ENCODE measurements at places on chromosomes 1 and 21.
A peak's percentile ranks its signal among the peaks of the same experiment; 100 is the strongest.

GRCh38 chr21:38337793-38338192 is 81.0 kb downstream of the KCNJ15 start:
- DNase-seq: no peak

DNA sequence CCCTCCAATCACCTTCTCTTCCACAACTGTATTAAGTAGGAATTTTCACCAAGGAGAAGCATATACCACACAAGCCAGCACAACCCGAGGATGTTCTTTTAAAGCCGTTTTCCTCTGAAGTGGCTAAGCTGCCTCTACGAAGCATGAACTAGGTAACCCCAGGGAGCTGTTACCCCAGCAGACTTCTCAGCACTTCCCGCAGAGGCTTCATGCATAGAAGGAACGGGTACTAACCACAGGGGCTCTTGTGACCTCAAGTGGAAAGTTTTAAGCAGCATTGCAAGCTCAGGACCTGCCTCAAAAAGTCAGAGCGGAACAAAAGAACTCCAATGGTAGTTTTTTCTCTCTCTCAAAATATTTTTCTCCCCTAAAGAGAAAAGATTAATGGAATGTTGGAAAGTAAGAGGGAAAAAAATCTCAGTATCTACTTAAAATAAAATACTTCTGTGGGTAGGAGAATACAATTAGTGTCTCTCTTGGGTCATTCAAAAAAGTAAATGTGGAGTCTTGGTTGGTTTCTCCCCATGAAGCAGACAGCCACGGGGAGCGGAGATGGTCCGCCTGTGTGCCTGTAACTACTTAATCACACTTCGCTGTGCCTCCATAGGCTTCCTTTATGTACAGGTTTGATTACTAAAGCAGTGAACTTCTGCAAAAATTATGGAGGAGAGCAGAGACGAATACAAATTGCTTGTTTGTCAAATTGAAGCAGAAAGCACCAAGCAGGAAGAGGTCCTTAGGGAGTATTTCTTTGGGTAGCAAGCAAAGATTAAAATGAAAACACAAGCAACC is 40.9 kb downstream of the STX6 start:
- DNase-seq: peak; percentile 54

DNA sequence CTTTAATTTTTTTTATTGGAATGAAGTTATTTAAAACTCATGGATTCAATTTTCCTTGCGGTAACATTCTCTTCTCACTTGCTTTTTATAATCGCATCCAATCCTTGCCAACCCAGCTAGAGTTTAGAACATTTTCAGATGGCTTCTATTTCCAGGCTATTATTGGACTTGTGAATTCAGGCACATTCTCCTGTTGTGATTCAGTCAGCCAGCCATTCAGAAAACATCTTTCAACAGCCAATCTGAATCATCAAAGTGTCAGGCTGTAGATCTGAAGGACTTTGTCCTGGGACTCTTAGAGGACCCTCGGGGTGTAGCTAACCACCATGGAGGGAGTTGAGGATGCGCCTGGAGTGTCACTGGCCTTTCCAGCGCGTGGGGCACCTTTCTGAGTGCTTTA is 92.4 kb downstream of the PRDM2 start:
- DNase-seq: no peak

DNA sequence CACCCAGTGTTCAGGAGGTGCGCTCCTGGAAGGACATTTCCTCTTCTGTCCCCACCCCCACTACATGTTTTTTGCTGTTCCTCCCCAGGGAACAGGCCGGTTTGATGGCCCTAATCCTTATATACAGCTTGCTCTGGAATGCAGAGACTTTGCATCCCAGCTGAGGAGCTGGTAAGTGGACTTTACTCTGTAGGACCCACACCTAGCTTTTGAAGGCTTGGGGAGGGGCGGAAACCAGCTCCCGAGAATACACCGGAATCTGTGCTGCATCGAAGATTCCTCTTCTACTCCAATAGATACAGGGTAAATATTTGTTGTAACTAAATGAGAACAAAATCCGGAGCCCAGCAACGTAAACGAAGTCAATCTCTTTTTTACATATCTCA is 1.2 kb upstream of the CGN start:
- DNase-seq: no peak

- no peak for DNase-seq
Measured at GRCh38 chr21:45982092-45982757, 655 bp downstream of the COL6A1 start.

DNA sequence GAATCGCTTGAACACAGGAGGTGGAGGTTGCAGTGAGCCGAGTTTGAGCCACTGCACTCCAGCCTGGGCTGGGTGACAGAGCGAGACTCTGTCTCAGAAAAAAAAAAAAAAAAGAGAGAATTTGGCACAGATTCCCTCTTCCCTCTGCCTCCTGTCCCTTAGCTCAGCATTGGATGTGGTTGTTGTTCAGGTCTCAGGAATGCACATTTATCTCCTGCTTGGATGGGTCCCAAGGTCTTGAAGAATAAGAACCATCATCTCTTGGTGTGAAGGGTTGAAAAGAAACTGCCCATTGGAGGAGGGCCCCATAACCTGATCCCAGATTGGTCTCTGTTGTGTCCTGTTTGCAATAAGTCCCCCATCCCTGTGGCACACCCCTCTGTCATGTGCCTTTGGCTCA is 34.9 kb downstream of the UBIAD1 start:
- no peak for DNase-seq

GRCh38 chr1:24363994-24364393 is 44.8 kb downstream of the GRHL3 start:
- DNase-seq: no peak

DNA sequence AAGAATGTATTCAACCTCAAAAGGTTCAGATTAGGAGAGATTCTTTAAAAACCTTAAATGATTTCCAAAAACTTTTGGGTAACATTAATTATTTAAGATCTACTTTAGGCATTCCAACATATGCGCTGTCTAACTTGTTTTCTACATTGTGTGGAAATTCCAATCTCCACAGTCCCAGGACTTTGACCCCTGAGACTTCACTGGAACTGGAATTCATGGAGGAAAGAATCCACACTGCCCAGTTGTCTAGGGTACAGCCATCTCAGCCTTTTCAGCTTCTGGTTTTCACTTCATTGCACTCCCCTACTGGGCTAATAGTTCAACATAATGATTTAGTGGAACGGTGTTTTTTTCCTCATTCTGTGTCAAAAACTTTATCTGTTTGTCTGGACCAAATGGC is 161.5 kb downstream of the IER5 start:
- no peak for DNase-seq

- no peak for DNase-seq
Measured at GRCh38 chr1:3850857-3851256, 6.2 kb downstream of the CEP104 start.

GRCh38 chr1:1283821-1284220 is 3.6 kb downstream of the SCNN1D start:
- no peak for DNase-seq
